AG04450 (cell line): ENCODE measurements at places on chromosomes 7 and 10. TPM values are rescaled to one million over a fixed set of nuclear protein-coding genes. Genes with fewer than 3 reads are reported as not detected.

Gene CDC14C
- 0.07 TPM in 1 of 2 replicates, not detected in the other for polyA plus RNA-seq

Gene RTKN2
- 1.0 and 1.4 TPM in 2 replicates for polyA plus RNA-seq

Gene PLCE1
- 2.0 and 2.2 TPM in 2 replicates for polyA plus RNA-seq

Gene AIFM2
- polyA plus RNA-seq: 9.1 and 10.4 TPM in 2 replicates

Gene GNGT1
- not detected in 2 replicates for polyA plus RNA-seq

Gene FRMPD2
- polyA plus RNA-seq: not detected in 2 replicates

Gene FEZF1
- not detected in 2 replicates for polyA plus RNA-seq

Gene AGAP6
- polyA plus RNA-seq: 7.0 and 7.9 TPM in 2 replicates

Gene ADAM12
- polyA plus RNA-seq: 6.6 and 8.0 TPM in 2 replicates

Gene NRCAM
- polyA plus RNA-seq: 0.24 and 0.66 TPM in 2 replicates

Gene NRP1
- 181 and 218 TPM in 2 replicates for polyA plus RNA-seq

DNA sequence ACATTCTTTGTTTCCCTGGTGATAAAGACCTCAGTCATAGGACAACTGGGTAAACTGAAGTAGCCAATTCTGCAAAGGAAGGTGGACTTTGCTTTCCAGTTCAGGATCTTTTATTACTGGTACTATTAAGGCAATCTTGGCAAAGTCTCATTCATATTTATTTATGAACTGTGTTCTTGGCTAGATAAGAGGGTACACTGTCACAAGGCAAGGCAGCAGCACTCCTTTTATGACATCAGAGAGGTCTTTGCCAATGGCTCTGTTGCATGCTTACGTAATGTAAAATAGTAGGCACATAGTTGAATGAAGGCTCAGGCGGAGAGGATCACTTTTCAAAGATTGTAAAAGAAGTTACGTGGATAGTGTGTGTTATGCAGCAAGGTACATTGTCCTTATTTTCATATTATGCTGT lies 63.7 kb upstream of the PDK4 start:
- DNase-seq: no peak

- no peak for DNase-seq
These were observed 143.7 kb downstream of the ELMO1 start for GRCh38 chr7:37304921-37305320.

GRCh38 chr10:66467042-66467441 lies 458.8 kb upstream of the LRRTM3 start:
- no peak for DNase-seq

- DNase-seq: no peak
These were observed 88.5 kb upstream of the LRRTM3 start for GRCh38 chr10:66837335-66837734.

DNA sequence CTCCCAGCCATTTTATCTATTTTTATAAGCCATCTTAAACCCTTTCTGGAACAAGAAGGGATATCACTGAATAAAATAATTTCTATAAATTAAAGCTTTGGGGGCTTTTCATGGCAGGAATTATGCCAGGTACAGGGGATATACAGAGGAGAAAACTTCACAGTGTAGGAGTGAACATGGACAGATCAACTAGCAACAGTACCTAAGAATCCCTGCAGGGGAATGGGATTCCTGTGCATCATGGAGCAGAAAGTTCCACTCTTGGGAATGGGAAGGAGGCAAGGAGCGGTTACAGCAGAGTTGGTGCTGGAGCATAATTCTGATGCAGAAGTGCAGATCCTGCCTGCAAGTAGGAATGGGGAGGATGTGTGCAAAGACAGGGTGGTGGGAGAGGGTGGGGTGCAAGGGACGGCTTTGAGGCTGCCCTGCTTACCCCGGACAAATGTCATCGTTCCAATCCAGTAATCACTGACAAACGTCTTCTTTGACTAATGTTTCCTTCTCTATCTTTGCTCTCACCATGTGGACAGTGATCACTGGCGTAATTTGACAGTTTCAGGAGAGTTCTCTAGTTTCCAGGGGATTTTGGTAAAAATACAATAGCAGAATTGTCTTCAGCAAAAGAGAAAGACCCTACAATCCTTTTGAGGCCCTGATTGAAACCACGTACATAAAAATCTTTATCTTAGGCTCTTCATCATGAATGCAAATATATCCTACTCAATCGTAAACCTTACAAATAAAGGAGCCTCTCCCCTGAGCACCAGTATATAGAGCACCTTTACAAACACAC lies 196.7 kb downstream of the HECW1 start:
- DNase-seq: no peak

DNA sequence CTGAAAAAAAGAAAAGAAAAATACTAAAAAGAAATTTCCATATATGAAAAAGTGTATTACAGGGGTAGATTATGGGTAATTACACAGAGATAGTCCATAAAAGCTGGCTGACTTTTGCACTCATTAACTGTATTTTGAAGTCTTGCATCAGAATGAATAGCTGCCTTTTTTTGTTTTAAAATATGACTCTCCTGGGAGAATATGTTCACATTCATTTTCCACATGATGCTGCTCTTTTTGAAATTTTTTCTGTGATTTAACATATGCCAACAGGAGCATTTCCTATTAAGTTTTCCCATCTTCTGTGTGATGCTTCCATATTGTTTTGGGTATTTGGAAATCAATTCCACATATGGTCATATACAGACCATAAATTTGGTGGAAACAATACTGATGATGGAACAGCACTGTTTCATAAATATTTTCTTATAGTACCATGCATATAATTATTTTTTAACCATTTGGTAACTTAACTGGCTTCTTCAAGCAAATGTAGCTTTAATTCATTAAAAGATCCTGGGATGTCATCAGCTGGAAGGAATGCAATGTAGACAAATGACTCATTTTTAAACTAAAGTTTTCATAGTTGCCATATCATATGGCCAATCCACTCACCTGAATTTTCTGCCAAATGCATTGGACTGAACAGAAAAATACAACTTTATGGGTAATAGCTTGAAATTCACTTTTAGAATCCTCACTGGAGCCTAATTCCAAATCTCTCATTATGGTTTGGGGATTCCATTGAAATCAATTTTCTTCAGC lies 313.9 kb upstream of the GLI3 start:
- DNase-seq: no peak

DNA sequence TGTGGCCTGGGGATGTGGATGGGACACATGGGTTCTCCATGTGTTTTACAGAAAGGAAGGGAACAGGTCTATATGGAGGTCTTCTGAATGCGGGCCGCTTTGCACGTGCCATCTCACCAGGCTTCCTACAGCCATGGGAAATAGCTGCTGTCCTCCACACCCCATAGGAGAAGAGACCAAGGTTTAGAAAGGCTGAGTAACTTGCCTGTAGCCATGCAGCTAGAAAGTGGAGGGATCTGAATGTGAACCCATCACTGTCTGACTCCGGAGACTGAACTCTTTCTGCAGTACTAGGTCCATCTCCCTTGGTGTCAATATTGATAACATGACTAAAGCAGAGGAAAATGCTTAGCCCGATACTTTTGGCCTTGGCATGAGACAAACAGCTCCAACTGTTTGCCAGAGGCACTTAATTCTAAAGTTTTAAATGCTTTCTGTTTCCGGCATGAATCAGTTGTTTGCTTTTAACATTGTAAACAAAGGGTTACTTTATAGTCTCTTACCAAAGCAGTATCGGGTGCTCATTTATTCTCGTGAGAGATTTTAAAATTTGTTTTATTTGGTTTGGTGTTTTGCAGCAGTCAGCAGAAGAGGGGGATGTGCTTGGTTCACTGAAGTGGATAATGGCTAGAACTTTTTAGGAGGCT lies 64.8 kb upstream of the LOXL4 start:
- DNase-seq: no peak

DNA sequence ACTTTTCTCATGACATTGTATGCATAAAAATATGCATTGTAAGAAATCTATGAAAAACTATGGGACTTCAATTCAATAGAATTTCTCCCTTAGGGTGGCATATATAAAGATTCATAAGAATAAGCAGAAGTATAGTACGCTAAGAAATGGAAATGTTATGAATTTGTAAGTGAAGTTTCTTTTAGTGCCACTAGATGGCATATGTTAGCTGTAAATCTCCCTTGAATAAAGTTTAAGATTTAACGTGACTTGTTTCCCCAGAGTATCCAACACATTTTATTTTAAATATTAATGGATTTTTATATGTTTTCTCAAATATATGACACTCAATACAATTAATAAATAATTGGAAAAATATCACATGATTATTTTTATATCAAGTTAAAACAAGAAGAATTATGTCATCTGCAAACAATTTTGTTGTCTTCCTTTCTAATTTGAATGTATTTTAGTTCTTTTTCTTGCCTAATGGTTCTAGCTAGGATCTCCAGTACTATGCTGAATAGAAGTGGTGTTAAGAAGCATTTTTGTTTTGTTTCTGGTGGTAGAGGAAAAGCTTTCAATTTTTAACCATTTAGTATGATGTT lies 287.2 kb downstream of the HGF start:
- DNase-seq: no peak

GRCh38 chr7:37346761-37347160 lies 101.9 kb downstream of the ELMO1 start:
- no peak for DNase-seq

GRCh38 chr10:93718937-93719725 lies 16.7 kb upstream of the FRA10AC1 start:
- DNase-seq: no peak

DNA sequence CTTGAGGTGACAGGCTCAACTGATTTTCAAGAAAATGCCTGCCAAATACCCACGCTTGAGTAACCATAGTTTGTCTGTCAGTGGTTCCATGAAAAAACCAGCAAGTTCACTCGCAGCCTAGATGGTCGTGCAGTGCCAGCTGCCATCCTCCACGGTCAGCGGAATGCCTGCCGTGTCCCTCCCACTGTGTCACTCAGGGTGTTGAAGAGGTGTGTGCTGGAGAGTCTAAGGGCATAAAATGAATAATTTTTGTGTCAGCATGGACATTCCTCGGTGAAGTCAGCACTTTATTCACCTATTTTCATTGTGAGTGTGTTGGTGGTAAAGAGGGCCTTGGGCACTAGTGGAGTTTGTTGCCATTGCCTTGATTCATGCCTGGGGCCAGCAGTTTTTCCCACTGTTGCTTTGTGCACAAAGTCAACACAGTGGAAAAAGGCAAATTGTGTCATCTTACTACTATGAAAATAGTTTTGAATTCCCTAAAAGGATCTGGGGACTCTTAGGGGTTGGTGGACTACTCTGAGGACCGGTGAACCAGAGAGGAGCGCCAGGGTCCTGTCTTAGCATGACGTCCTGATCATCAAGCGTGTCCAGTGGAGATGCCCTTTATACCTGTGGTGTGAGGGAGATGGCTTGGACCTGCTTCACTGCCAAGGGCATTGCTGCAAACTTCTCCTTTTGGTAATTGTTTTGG lies 17.6 kb downstream of the MINDY4 start:
- DNase-seq: no peak

- no peak for DNase-seq
These were observed 17.2 kb upstream of the LRRC17 start for GRCh38 chr7:102895602-102896001.

GRCh38 chr10:78461333-78461732 lies 427.7 kb downstream of the RPS24 start:
- no peak for DNase-seq

- DNase-seq: no peak
These were observed 54.6 kb upstream of the MKI67 start for GRCh38 chr10:128180843-128181242.

- no peak for DNase-seq
These were observed 63.3 kb downstream of the WDR37 start for GRCh38 chr10:1119501-1119900.

- no peak for DNase-seq
These were observed 37.4 kb downstream of the SEMA3A start for GRCh38 chr7:84157171-84157570.

DNA sequence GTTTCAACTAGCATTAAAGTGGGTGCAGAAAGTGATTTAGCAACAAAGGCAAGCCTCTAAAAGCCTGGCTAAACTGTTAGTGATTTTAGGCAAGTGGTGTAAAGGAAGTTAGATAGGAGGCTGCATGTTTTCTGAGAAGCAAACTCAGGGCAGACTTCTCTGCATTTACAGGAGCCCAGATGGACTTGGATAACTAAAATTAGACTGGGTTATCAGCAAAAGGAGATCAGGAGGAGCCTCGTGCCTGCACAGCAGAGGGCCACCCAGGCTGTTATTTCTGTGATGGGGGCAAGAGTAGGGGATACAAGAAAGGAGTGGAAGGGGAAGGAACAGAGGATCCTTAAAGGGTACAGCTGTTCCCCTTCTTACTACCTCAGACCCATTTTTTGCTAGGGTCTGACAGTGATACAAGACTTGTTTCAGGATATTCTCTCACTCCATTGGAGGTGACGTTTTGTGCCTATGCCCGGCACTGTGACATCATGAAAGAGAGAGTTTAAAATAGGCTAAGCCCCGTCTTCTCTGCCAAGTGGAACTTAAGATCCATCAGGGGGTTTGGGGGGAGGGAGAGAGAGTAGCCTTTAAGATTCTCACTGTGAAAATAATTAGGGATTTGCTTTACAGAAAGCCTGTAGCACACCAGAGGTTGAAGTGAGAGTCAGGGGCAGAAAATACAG lies 49.6 kb upstream of the PDCD4 start:
- no peak for DNase-seq

DNA sequence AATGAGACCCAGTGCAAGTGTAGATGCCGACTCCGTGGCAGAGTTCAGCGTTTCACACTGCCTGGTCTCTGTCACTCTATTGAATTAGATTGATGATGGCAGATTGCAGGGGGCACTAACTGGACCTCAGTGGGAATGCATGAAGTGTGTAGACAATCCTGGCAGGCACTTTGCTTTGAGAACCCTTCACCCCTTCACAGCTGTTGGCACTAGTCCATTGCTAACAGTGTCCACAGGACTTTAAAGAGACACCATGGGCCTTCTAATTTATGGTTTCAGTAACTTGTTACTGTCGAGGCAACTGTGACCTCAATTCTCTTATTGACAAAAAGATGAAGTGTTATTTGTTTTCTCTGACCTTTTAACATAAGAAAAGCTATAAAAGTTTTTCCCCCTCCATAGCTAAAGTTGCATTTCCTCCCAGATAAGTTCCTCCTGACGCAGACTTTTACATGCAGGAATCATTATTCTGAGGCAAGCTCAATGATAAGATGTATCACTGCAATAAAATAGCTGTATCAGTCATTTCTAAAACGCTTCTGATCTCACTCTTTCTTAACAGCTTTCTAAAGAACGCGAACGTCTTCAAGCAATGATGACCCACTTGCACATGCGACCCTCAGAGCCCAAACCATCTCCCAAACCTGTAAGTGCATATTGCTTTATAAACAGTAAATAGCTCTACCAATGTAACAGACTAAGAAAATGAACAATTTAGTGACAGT lies 238.9 kb downstream of the FOXP2 start:
- no peak for DNase-seq

DNA sequence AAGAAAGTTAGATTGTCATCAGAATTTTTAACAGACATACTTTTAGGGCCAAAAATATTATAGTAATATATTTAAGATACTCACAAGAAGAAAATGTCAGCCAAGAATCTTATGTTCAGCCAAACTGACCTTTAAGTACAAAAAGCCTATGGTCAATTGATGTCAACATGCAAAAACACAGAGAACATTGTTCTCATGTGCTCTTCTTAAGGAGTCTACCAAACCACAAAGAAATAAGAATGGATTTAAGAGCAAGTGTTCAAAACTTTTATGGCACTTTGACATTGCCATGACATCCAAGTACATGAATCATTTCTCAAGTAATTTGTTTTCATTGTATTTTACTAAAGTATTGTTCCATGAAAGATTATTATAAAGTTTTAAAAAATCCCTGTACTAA lies 180.4 kb downstream of the TMEM26 start:
- DNase-seq: no peak
